ENCODE measurements at places on chromosomes 4 and X. TPM values are rescaled to one million over a fixed set of nuclear protein-coding genes. Genes with fewer than 3 reads are reported as not detected.

The TCEAL7 gene
- 37.8 TPM for polyA plus RNA-seq

The MAGEA4 gene
- polyA plus RNA-seq, result not detected

The NPFFR2 gene
- polyA plus RNA-seq, result 0.47 TPM

The PSAPL1 gene
- polyA plus RNA-seq, result not detected

The FGF16 gene
- not detected for polyA plus RNA-seq

The TMEM150C gene
- polyA plus RNA-seq, result 26.4 TPM

The XAGE1A gene
- not detected for polyA plus RNA-seq

The HSD17B11 gene
- polyA plus RNA-seq, result 48.9 TPM

The CXCL1 gene
- polyA plus RNA-seq, result 0.27 TPM

The MAP9 gene
- polyA plus RNA-seq, result 26.9 TPM

The BEX2 gene
- 78.9 TPM for polyA plus RNA-seq

The MID1 gene
- 25.4 TPM for polyA plus RNA-seq

The TLR3 gene
- 15.9 TPM for polyA plus RNA-seq

The SPP1 gene
- polyA plus RNA-seq, result 158 TPM

The F8A2 gene
- polyA plus RNA-seq, result not detected

The MGARP gene
- 0.33 TPM for polyA plus RNA-seq

The ZNF182 gene
- polyA plus RNA-seq, result 10.2 TPM

The ITIH6 gene
- 0.03 TPM for polyA plus RNA-seq

The XKRX gene
- 0.31 TPM for polyA plus RNA-seq

The SYNPO2 gene
- polyA plus RNA-seq, result 13.2 TPM

The ARAF gene
- polyA plus RNA-seq, result 70.7 TPM

The F9 gene
- not detected for polyA plus RNA-seq

The CNGA1 gene
- 2.9 TPM for polyA plus RNA-seq

The NEIL3 gene
- 5.0 TPM for polyA plus RNA-seq

The KCND1 gene
- 2.9 TPM for polyA plus RNA-seq

The ADGRG4 gene
- not detected for polyA plus RNA-seq

The MAMLD1 gene
- 7.9 TPM for polyA plus RNA-seq

The NUP54 gene
- polyA plus RNA-seq, result 95.7 TPM

The RADX gene
- 3.2 TPM for polyA plus RNA-seq

The NBDY gene
- polyA plus RNA-seq, result 77.6 TPM

The ZNF157 gene
- 1.0 TPM for polyA plus RNA-seq

The SGMS2 gene
- polyA plus RNA-seq, result 16.9 TPM

The CLGN gene
- 3.6 TPM for polyA plus RNA-seq

The ADH7 gene
- not detected for polyA plus RNA-seq

The CNGA2 gene
- polyA plus RNA-seq, result not detected

The TIGD4 gene
- 1.9 TPM for polyA plus RNA-seq

The P2RY4 gene
- 0.12 TPM for polyA plus RNA-seq

The DCAF8L2 gene
- not detected for polyA plus RNA-seq

The NKX1-1 gene
- not detected for polyA plus RNA-seq

The UNC5C gene
- 43.8 TPM for polyA plus RNA-seq

The FAT4 gene
- polyA plus RNA-seq, result 29.4 TPM

The BMP3 gene
- polyA plus RNA-seq, result 12.1 TPM

The GJB1 gene
- 46.9 TPM for polyA plus RNA-seq

The NALF2 gene
- polyA plus RNA-seq, result 0.51 TPM

The KLB gene
- polyA plus RNA-seq, result 0.17 TPM

The ACSL1 gene
- 51.9 TPM for polyA plus RNA-seq

The ODAPH gene
- 0.16 TPM for polyA plus RNA-seq

The BTK gene
- polyA plus RNA-seq, result 4.0 TPM

The NCAPG gene
- polyA plus RNA-seq, result 39.8 TPM

The BANK1 gene
- 2.9 TPM for polyA plus RNA-seq

The TMEM31 gene
- 0.85 TPM for polyA plus RNA-seq

The PHOX2B gene
- 0.09 TPM for polyA plus RNA-seq
